ENCODE measurements at places on chromosomes 5 and 9.

DNA sequence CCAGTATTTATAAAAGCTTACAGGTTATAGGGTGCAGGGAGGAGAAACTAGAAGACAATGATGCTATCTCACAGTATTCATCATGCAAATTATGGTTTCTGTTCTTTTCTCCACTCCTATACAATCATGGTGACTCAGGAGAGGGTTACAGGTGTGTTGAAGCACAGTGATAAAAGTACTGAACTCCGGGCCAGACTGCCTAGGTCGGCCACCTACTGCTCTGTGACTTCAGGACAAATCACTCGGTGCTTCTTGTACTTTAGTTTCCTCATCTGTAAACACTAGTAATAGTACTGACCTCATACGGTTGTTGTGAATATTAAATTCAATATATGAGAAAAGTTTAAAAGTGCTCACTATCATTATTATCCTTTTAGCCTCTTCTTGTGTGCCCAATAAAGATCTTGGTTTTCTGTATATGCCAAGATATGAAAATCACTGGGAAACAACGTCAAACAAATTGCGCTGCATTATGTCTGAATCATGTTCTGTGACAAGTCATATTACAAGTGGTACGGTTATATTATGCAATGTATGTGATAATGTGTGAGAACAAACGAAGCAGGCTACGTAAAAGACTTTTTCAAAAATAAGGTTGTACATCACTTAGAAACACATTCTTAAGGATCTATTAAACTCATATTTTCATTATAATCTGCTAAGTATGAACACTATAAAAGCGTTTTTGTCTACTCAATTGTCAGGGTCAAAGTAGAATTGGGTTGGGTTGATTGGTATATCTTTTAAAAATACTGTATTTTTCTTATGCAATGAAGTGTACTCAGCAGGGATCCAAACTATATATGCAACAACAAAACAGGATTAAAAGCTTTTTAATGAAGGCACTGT, 153.3 kb downstream of the EFNA5 start:
- DNase-seq, result no peak

GRCh38 chr5:54834121-54834842, 151.1 kb downstream of the ESM1 start:
- no peak for DNase-seq

- no peak for DNase-seq
Measured at GRCh38 chr5:124162767-124163532, 583.5 kb downstream of the ZNF608 start.

- no peak for DNase-seq
Measured at GRCh38 chr9:106334081-106334480, 528.9 kb upstream of the ZNF462 start.

DNA sequence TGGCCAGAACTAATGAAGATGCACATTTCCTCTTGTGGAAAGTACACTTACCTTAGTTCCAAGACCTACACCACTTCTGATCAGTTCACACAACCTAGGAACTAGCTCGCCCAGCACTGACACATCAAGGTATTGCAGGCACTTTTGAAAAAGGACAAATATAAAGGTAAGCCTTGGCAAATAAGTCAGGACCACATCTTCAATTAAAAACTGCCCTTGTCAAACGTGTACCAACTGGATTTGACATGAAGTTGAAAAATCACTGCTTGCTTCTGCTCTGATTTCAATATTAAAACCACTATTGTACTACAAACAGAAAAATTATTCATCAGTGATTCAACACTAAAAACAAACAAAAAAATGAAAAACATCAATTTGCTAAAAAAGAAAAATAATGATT, 45.0 kb upstream of the OR2K2 start:
- no peak for DNase-seq

DNA sequence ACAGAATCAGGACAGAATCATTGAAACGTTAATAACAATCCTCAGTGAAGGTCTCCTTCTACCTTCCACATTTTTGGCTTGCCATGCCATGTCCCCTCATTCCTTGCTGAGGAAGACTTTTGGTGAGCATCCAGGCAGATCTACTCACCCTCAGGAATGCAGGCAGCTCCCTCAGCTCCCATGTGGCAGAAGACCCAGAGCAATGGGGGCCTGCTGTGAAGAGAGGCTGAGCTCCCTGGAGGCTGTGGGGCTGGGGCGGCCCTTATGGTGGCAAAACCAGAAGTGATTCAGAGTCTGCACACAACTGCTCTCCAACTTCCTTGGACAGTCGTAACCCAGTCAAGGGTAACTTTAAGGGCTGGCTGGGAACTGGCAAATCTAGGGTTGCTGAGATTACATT, 247.2 kb upstream of the EFNA5 start:
- no peak for DNase-seq

DNA sequence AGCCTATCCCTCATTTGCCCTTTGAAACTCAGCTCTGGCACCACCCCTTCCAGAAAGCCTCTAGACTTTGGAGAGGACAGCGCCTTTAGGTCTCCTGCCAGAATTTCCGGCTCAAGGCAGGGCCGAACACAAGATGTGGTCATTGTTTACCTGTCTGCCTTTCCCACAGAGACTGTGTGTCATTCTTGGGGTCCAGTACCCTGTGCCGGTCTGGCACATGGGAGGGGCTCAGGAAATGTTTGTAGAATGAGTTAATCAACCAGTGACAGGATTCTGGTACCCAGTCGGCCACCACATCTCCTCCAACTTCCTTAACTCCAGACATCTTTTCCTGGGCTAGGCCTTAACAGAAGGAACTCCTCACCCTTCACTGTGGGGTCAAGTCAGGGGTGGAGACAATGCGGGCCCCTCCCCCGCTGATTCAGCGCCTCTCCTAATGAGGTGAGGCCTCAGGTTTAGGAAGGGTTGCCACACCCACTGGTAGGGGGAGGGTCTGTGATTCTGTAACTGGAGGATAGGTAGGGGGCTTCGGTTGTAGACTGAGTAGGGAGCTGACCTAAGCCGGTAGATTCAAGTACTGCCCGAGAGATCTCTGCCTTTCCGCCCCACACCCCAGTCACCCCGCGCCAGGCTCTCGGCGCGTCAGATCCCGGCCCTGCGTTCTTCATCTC, 29.3 kb downstream of the PCDH1 start:
- no peak for DNase-seq

DNA sequence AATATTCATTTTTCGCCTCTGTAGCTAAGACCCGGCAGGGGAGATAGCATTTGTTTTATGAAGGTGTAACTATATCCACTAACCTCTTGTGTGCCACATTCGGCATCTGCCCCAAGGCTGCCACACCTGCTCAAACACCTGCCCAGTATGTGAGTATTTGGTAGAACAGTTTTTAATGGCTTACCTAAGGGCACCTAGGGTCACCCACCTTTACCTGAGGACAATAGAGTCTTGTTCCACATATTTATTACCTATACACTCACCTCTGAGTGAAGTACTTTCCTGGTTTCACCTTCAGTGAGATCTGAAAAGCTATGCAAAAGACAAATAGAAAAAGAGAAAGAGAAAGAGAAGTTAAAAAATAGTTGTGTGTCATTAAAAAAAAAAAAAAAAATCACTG, 68.0 kb upstream of the PIP5K1B start:
- no peak for DNase-seq

GRCh38 chr5:100584069-100584468, 48.9 kb downstream of the FAM174A start:
- no peak for DNase-seq

DNA sequence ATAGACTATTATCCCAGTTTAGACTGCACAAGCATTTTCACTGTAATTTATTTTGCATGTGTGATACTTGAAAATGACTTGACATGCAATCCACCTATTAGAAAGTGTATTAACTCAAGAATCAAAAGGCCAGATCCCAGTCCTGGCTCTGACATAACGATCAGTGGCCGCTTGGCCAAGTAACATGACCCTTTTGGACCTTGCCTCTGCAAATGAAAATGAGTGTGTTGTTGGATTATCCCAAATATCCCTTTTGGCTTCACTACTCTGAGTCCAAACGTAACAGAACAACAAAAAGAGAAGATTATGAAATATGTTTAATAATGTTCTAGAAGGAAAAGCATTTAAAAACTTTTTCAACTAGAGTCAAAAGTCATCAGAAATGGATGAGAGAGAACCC, 19.0 kb downstream of the DMGDH start:
- no peak for DNase-seq

GRCh38 chr5:77957-78804, 13.8 kb upstream of the PLEKHG4B start:
- peak; percentile 26 for DNase-seq

DNA sequence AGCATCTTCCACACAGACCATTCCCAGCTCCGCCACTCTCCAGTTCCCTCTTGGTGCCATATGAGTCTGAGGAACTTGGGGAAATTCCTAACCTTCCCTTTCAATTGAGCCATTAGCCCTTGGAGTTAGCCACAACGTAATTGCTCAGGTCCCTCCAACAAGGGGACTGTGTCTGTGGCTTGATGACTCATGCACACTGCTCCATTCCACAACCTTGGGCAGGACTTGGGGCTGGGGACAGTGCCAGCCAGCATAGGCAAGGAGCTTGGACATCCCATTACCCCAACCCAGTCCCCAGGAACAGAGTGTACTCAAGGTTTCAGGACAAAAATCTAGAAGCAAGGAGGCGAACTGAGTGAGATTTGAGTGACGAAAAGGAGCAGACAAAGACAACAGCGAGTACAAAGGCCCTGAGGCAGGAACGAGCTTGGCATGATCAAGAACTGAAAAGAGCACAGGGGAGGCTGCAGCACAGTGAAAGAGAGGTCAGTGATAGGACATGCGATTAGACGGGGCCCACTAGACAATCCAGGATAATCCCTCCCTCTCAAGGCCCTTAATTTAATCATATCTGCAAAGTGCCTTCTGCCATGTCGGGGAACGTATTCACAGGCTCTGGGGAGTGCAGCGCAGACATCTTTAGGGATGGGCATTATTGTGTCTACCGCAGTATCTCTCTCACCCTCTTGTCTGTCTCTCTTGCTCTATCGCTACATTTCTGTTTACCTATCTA, 16.0 kb upstream of the JADE2 start:
- no peak for DNase-seq

Data from stimulated activated naive B cell treated with anti-CD40 and anti-IgM and Interleukin-4, amounts not matched to agents 10 μg/mL and 1 μg/mL and 100 μg/mL, for 72 hours (primary cell).